Psoas muscle (tissue), 8 donors: ENCODE measurements at places on chromosomes 5 and 9. TPM values are rescaled to one million over a fixed set of nuclear protein-coding genes. Genes with fewer than 3 reads are reported as not detected.

Gene GDA
- 0.16 TPM for polyA plus RNA-seq

Gene NR2F1-AS1
- 0.14 TPM for polyA plus RNA-seq

Gene KIF20A
- polyA plus RNA-seq: 0.07 TPM

Gene NEUROG1
- polyA plus RNA-seq: not detected

Gene FBXW11
- polyA plus RNA-seq: 50.1 TPM

Gene SPACA9
- 0.64 TPM for polyA plus RNA-seq

Gene SPINK5
- polyA plus RNA-seq: 0.05 TPM

Gene ADGRV1
- polyA plus RNA-seq: 0.08 TPM

Gene ORM2
- polyA plus RNA-seq: not detected

Gene IL3
- not detected for polyA plus RNA-seq

Gene ANXA1
- 60.8 TPM for polyA plus RNA-seq

Gene LCN9
- polyA plus RNA-seq: not detected

Gene HEMGN
- polyA plus RNA-seq: not detected

Gene RNF180
- polyA plus RNA-seq: 0.62 TPM

Gene AIF1L
- polyA plus RNA-seq: 6.3 TPM

DNA sequence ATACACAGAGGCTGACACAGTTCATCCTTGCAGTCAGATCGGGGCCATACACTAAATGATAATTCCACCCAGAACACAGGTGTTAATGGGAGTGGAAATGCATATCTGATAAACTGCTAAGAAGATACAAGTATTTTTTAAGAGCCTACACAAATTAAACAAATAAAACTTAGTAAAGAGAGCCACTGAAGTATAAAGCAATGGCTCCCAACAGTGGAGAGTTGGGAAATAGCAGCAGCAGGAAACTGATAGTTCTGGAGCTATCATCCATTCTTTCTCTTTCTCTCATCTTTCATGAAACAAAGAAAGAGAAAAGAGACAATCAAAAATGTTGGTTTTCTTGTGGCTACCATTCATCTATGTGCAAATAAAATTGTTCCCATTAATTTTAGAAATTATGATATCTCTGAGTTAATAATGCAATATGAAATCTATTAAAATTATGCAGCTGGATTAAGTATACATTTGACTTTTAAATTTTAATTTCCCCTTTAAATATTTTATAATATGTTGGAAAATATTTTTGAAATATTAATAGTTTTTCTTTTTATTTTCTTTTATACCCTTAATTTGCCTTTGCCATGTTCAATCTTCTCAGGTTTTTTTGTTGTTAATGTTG lies 120.8 kb downstream of the EMB start:
- no peaks in the 10 kb centered on the region for H3K27me3 ChIP-seq
- no peaks in the 10 kb centered on the region for H3K36me3 ChIP-seq
- H3K4me1 ChIP-seq: no peaks in the 10 kb centered on the region
- no peak overlapping the region for H3K4me3 ChIP-seq
- H3K27ac ChIP-seq: no peak overlapping the region

GRCh38 chr5:147407094-147407681 lies 102.7 kb downstream of the DPYSL3 start:
- peaks cover 24% of the 10 kb centered on the region for H3K4me1 ChIP-seq
- peak overlapping the region; percentile 36 for H3K27ac ChIP-seq
- H3K4me3 ChIP-seq: no peak overlapping the region
- H3K36me3 ChIP-seq: peaks cover 14% of the 10 kb centered on the region

DNA sequence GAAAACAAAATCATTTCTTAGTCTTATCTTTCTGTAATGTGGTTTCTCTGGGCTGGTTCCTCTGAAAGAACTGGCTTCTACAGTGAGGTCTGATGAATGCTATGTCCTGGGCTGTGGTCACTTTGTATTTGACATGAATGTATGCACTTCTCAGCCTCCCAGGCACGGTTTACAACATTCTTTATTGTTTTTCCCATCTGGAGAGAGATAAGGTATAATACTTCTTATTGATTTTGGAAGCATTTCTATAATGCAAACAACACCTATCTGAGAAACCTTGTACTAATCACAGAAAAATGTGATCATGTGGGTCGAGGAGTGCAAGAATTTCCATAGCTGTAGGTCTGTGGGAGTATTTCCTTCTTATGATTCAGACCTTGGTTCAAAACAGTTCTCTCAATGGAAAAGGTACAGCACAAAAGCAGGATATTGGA lies 46.9 kb downstream of the ACTBL2 start:
- no peaks in the 10 kb centered on the region for H3K4me1 ChIP-seq
- H3K27ac ChIP-seq: no peak overlapping the region
- H3K27me3 ChIP-seq: no peaks in the 10 kb centered on the region

- H3K27me3 ChIP-seq: no peaks in the 10 kb centered on the region
- no peaks in the 10 kb centered on the region for H3K4me1 ChIP-seq
- no peak overlapping the region for H3K4me3 ChIP-seq
- no peak for DNase-seq
- no peaks in the 10 kb centered on the region for H3K36me3 ChIP-seq
- H3K27ac ChIP-seq: no peak overlapping the region
Measured at GRCh38 chr9:22992780-22993179, 546.2 kb downstream of the DMRTA1 start.

- H3K27me3 ChIP-seq: no peaks in the 10 kb centered on the region
- H3K36me3 ChIP-seq: no peaks in the 10 kb centered on the region
- H3K4me3 ChIP-seq: no peak overlapping the region
- DNase-seq: no peak
- H3K4me1 ChIP-seq: peaks cover 7% of the 10 kb centered on the region
Measured at GRCh38 chr5:125578551-125578950, 832.1 kb upstream of the ZNF608 start.

DNA sequence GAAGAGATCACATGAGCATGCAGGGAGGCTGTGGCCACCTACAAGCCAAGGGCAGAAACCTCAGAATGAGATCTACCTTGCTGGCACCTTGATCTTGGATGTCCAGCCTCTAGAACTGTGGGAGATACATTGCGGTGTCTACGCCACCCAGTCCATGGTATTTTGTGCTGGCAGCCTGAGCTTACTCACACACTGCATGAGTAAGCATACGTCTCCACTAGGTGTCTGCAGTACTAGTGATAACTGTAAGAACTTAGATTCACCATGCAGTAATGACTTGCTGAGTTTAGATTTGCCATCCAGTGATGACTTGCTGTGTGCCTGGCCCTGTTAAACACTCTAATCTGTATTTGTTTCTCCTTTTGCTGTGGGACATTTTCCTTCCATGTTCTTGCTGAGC lies 417.7 kb downstream of the GADD45G start:
- H3K4me1 ChIP-seq: peaks cover 11% of the 10 kb centered on the region
- no peaks in the 10 kb centered on the region for H3K27me3 ChIP-seq
- no peak overlapping the region for H3K27ac ChIP-seq
- no peak overlapping the region for H3K4me3 ChIP-seq

- H3K4me1 ChIP-seq: peaks cover 26% of the 10 kb centered on the region
- DNase-seq: no peak
- no peaks in the 10 kb centered on the region for H3K27me3 ChIP-seq
- no peaks in the 10 kb centered on the region for H3K36me3 ChIP-seq
Measured at GRCh38 chr9:110143950-110144545, 63.9 kb downstream of the C9orf152 start.

GRCh38 chr5:108650997-108651396 lies 96.7 kb upstream of the FER start:
- no peaks in the 10 kb centered on the region for H3K36me3 ChIP-seq
- no peaks in the 10 kb centered on the region for H3K4me1 ChIP-seq
- no peak for DNase-seq
- H3K27ac ChIP-seq: no peak overlapping the region

GRCh38 chr5:95519151-95519550 lies 35.6 kb downstream of the SKIC3 start:
- H3K27me3 ChIP-seq: no peaks in the 10 kb centered on the region
- peaks cover 92% of the 10 kb centered on the region for H3K36me3 ChIP-seq
- no peak overlapping the region for H3K4me3 ChIP-seq
- H3K4me1 ChIP-seq: no peaks in the 10 kb centered on the region
- no peak for DNase-seq

GRCh38 chr9:93693129-93693528 lies 116.7 kb downstream of the PHF2 start:
- DNase-seq: no peak
- no peak overlapping the region for H3K4me3 ChIP-seq
- H3K27me3 ChIP-seq: no peaks in the 10 kb centered on the region
- no peaks in the 10 kb centered on the region for H3K4me1 ChIP-seq
- H3K27ac ChIP-seq: no peak overlapping the region

- H3K27me3 ChIP-seq: no peaks in the 10 kb centered on the region
- no peaks in the 10 kb centered on the region for H3K4me1 ChIP-seq
- no peaks in the 10 kb centered on the region for H3K36me3 ChIP-seq
Measured at GRCh38 chr5:168353216-168353957, 61.9 kb downstream of the WWC1 start.

DNA sequence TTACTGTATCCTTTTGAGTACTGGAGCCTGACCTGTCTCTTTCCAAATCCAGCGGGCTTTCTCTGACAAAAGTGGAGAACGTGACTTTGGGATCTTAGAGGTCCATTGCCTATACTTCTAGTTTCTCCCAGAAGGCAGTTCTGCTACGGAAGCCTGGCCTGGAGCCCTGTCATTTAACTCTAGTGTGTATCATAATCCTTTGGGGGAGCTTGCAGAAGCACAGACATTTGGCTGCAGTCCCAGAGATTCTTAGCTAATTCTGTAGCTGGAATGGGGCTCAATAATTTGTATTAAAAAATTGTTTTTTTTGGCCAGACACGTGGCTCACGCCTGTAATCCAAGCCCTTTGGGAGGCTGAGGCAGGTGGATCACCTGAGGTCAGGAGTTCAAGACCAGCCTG lies 3.0 kb downstream of the HARS2 start:
- H3K36me3 ChIP-seq: peaks cover 34% of the 10 kb centered on the region
- H3K4me3 ChIP-seq: no peak overlapping the region
- peaks cover 18% of the 10 kb centered on the region for H3K4me1 ChIP-seq
- no peaks in the 10 kb centered on the region for H3K27me3 ChIP-seq
- DNase-seq: no peak
- no peak overlapping the region for H3K27ac ChIP-seq

DNA sequence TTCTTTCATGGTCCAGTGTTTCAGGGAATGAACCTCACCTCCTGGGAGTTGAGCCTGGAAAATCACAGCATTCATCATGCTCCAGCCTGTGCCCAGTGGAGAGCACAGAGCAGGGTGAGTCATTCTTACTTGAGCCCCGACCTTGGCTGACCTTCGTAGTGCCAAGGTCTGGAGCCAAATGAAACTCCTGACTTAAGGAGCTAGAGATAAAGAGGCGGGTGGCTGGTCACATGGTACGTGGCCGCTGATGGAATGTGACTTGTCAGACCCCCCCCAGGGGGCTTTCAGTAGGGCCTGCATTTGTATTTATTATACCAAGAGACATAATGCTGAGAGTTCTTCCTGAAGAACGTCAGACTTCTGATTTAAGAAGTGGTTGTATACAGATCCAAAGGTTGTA lies 15.0 kb upstream of the PIP5K1B start:
- no peak overlapping the region for H3K27ac ChIP-seq
- H3K4me3 ChIP-seq: no peak overlapping the region
- H3K27me3 ChIP-seq: no peaks in the 10 kb centered on the region
- H3K36me3 ChIP-seq: no peaks in the 10 kb centered on the region

- no peaks in the 10 kb centered on the region for H3K4me1 ChIP-seq
- H3K27ac ChIP-seq: no peak overlapping the region
- H3K4me3 ChIP-seq: no peak overlapping the region
- no peaks in the 10 kb centered on the region for H3K36me3 ChIP-seq
Measured at GRCh38 chr9:21779397-21779796, 23.0 kb upstream of the MTAP start.

DNA sequence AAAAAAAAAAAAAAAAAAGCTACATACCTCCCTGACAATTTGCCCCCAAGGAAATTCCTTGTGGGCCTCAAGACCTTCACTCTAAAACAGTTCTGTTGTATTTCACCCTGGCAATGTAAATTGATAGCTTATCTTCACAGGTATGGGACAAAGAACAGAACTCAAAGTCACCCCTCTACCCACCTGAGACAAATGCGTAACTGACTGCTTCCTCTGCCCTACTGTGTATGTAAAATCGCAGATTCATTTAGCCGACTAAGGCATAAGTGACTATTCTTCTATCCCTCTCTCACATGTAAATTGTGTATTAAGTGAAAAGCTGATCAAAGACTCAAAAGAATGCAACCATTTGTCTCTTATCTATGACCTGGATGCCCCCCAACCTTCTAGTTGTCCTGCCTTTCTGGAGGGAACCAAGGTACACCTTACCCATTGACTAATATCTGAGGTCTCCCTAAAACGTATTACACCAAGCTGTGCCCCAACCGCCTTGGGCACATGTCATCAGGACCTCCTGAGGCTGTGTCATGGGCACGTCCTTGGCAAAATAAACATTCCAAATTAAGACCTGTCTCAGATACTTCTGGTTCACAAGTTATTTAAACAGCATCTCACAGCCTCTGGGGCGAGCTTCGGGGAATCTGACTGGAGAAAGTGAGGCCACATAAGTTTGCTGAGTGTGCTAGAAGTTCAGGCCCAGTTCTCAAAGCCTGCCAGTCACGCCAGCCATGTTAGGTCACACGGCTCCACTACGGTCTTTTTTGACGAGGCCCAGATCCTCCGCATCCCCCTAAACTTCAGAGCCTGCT lies 954 bp downstream of the TBCA start:
- DNase-seq: no peak
- peaks cover 3% of the 10 kb centered on the region for H3K36me3 ChIP-seq
- peaks cover 48% of the 10 kb centered on the region for H3K4me1 ChIP-seq
- peak overlapping the region; percentile 88 for H3K27ac ChIP-seq
- no peaks in the 10 kb centered on the region for H3K27me3 ChIP-seq
- peak overlapping the region; percentile 67 for H3K4me3 ChIP-seq

GRCh38 chr5:132147663-132148062 lies 74.1 kb downstream of the CSF2 start:
- no peak overlapping the region for H3K4me3 ChIP-seq
- DNase-seq: no peak
- H3K27me3 ChIP-seq: no peaks in the 10 kb centered on the region
- H3K4me1 ChIP-seq: no peaks in the 10 kb centered on the region

DNA sequence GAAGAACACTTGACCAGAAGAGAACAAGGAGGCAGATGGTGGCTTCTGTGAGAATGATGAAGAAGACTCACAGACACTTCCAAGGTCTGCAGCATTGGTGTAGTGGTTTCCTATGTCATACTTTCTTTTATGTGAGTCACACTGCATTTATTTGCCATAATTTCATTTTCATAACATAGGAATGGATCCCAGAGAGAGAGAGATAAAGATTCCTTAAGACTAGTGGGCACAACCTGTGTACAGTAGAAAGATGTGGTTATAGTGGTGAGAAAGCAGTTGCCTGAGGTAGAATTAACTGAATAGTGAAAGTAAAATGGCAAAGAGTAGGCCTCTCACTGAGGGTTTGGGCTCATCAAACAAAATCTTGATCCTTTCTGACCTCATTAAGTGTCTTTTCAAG lies 7.6 kb upstream of the CCDC152 start:
- no peaks in the 10 kb centered on the region for H3K36me3 ChIP-seq
- no peaks in the 10 kb centered on the region for H3K4me1 ChIP-seq

DNA sequence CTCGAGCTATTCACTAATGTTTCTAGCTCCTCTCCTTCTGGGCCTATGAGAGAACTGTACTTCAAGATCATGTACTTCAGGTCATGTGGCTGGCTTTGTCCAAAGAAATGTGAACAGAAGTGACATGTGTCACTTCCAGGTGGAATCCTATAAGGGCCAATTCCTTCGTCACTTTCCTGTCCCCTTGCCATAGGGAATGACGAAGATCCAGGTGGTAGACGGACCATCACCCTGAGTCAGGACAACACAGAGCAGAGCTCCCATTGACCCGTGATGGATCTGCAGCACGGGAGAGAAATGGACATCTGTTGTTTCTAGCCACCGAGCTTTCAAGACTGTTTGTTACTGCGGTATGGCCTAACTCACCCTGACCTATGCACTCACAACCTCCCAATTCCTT lies 157.0 kb downstream of the DRD1 start:
- no peak overlapping the region for H3K27ac ChIP-seq
- H3K36me3 ChIP-seq: no peaks in the 10 kb centered on the region
- no peak for DNase-seq
- H3K4me3 ChIP-seq: no peak overlapping the region
- H3K4me1 ChIP-seq: no peaks in the 10 kb centered on the region
- H3K27me3 ChIP-seq: no peaks in the 10 kb centered on the region
